Activated naive CD4-positive, alpha-beta T cell (primary cell): ENCODE measurements at places on chromosomes 7 and 10.

DNA sequence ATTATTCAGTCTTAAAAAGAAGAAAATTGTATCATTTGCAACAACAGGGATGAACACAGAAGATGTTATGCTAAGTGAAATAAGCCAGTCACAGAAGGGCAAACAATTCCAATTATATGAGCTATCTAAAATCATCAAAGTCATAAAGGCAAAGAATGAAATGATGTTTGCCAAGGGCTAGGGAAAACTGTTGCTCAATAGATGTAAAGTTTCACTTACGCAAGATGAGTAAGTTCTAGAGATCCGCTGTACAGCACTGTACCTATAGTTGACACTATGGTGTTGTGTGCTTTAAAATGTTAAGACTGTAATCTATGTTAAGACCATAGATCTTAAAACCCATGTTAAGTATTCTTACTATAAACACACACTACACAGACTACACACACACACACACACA is 904.6 kb upstream of the LRRN3 start:
- DNase-seq: no peak

DNA sequence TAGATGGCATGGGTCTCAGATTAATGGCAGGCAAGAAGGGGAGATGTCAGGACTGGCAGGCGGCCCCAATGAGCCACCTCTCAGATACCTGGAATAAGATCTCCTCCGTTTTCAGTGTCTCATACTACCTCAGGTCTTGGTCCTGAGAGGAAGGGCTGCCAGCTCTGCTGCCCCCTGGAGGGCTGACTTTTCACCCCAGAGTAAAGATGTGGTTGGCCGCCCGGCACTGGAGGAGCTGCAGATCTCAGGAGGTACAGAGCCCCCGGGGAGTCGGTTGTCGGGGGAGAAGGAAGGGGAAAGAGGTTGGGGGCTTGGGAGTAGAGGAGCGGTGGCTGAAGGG is 642 bp upstream of the COL13A1 start:
- no peak for DNase-seq

DNA sequence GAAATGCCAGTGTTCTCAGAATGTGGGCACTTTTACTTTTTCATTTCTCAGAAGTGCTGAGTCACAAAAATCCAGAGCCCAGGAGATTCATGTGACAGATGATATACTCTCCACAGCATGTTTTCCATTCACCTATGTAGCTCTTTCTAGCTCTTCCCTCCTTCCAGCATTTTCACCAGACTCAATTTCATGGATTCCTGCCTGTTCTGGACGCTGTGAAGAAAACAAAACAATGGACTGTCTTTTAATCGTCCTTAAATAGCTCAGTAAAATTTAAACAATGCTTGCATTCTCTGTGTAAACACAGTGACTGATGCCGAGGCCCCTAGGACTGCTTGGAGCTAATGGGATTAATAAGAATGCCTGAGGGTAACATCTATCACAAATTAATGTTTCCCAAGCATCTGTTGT is 25.5 kb downstream of the ZNF713 start:
- no peak for DNase-seq

- DNase-seq: no peak
Measured at GRCh38 chr10:50990568-50991455, 83.5 kb upstream of the PRKG1 start.

DNA sequence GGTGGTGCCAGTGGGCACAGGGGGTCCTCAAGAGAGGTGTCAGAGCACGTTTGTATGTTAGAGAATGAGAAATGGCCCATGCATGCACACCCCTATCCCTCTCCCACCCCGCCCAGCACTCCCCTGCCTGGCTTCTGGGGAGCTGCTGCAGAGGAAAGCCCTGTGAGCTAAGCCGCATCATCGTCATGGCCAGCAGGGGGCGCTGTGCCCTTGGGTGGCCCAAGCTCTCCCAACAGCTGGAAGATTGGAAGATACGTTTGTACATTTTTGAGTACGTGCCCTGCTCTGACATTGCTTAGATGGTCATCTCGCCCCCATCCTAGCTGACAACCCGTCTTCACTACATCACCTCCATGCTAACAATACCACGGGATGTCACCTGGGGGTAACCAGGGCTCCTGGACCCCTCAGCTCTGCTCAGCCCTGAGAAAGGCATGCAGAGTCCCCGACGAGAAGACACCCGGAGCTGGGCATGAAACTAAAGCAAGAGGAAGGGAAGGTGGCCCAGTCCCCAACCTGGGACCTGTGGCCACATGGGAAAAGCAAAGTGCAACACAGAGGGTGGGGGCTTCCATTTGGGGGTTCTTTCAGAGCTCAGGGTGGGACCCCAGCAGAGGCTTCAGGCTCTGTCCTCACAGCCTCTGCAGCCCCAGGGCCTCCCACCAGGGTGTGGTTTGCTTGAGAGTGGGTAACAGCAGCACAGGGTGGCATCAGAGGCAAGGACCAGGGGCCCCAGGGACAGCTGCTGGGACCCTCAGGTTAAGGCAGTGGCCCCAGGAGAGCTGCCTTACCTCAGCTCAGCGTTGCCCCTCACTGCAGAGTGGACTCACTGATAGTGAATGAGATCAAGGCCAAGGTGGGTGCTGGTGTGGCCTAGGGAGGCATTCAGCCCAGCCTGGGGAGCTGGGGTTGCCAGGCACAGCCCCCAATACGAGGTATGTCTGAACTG is 136.6 kb downstream of the PTPN20 start:
- peak; percentile 66 for DNase-seq
